ENCODE measurements at places on chromosomes 16 and 17.
A peak's percentile ranks its signal among the peaks of the same experiment; 100 is the strongest.

DNA sequence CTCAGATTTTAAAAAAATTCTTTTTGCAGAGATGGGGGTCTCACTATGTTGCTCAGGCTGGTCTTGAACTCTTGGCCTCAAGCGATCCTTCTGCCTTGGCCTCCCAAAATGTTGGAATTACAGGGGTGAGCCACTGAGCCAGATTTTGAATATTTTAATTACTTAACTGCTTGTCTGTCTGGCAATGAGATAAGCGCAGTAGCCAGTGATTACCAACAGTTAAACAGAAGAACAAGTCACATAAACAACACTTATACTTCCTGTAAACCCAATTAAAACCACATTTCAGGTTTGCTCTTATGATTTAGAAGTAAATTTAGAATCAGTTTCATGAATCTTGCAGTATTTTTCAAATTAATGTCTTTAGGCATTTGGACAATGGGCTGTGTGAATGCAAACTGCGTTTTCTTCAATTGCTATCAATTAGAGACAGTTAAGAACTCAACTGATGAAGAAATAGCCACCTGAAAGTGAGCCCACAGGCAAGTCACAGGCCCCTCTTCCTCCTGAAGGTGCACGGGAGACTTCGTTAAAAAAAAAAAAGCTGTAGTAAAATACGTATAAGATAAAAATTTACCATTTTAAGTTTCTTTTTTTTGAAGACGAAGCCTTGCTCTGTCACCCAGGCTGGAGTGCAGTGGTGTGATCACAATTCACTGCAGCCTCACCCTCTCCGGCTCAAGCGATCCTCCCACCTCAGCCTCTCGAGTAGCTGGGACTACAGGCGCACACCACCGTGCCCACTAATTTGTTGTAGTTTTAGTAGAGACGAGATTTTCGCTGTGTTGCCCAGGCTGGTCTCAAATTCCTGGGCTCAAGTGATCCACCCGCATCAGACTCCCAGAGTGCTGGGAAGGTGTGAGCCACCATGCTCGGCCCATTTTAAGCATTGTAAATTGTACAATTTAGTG, 73.0 kb downstream of the PITPNC1 start:
- no peak for DNase-seq

DNA sequence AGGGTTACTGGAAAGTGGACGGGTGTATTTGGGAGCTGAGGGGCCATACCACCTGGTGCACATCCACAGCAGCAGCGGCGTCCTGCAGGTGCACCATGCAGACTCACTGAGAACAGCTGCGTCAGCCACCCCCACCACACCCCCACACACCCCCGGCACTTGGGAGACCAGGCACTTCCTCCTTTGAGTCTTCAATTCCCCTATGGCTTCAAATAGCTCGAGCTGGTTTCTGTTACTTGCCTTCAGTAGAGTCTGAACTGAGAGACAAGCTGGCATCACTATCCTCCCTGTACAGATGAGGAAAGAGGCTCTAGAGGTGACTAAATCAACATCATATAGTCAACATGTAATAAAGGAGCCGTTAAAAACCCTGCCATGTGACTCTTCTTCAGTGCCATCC, 15.4 kb downstream of the CUEDC1 start:
- no peak for DNase-seq

DNA sequence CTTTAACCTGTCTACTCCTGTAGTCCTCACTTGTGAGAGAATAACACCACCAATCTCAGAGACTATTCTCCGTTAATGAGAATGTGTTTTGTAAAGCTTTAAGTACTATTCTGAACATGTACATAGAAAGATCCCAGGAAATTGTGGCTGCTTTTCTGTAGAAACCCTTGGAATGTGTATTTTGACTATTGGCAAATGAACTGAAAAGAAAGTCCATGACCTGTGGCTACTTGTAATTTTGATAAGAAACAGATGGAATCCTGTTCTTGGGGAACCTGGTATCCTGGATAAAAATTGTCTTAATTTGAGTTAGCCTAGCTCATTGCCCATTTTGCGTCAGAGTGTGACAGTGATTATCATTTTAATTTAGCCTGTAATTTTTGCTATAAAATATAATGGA, 9.1 kb downstream of the CTCF start:
- no peak for DNase-seq

- peak; percentile 91 for DNase-seq
Measured at GRCh38 chr17:29613352-29613837, 9.3 kb downstream of the CORO6 start.

DNA sequence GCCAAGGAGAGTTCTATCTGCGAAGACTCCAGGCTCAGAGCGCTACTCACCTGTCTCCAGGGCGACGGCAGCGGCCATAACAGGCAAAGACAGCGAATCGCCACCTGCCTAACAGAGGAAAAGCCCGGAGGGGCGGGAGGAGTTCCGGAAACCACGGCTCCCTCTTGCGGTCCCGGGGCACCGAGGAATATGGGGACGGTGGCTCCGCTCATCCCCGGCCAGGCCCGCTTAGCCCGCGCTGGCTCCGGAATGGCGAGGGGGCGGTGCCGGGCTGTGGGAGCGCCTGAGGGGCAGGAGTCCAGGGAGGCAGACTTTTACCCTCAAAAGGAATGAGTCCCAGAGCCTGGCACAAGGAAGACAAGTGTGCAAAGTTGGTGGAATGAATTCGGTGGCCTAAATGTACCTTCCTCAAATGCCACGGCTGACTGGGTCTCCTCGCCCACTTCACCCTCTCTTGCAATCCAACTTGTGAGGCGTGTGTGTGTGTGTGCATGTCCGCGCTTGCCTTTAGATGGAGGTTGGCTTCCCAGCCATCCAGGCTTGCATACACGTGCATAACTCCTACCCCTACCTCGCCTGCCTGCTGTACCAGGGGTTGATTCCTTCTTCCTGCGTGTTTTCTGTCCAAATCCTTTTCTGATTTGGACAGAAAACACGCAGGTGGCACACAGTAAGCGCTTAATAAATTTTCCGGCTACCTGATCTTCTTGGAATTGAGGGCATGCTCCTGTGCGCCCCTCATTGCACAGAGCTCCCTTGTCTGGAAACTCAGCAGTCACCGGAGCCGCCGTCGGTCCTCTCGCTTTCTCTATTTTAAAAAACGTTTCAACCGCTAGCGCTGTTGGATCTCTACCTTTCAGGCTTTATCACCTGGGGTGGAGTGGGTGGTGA, 3.5 kb downstream of the C17orf100 start:
- DNase-seq = no peak

GRCh38 chr16:27781981-27782880, 232.3 kb downstream of the KATNIP start:
- DNase-seq = no peak

DNA sequence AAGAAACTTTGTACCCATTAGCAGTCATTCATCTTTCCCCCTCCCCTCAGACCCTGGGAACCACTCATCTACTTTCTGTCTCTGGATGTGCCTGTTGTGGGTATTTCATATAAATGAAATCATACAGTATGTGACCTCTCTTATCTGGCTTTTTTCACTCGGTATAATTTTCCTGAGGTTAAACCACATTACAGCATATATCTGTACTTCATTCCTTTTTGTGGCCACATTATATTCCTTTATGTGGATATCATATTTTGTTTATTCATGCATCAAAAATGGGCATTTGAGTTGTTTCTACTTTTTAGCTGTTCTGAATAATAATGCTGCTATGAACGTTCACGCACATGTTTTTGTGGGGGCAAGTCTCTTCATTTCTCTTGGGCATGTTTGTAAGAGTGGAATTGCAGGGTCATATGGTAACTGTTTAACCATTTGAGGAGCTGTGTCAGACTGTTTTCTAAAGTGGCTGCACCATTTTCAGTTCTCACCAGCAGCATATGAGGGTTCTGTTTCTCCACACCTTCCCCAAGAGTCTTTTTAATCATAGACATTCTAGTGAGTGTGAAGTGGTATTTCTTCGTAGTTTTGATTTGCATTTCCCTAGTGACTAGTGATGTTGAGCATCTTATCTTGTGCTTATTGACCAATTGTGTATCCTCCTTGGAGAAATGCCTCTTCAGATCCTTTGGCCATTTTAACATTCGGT, 3.8 kb downstream of the SNX29 start:
- no peak for DNase-seq

- peak; percentile 79 for DNase-seq
Measured at GRCh38 chr17:48678141-48678971, 44.0 kb downstream of the PRAC1 start.

DNA sequence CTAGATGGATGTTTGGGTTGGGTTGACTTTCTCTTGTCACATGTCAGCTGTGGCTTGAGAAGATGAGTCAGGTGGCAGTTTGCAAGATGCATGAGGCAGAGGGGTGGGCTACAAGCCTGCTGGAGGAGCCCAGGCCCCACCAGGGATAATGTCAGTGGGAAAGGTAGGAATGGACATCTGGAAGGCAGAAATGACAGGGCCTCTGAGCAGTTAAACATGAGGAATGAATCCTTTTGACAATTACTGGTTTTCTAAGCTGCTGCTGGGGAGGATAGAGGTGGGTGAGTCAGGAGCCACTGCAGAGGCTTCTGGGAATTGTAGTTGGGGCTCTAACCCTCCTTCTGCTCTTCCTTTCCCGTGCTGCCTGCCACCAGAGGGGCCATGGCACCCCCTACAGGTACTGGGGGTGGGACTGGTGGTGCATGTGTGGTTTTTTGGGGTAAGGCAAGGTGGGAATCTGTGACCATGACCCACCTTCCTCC, 15.7 kb downstream of the SLC52A1 start:
- peak; percentile 18 for DNase-seq

DNA sequence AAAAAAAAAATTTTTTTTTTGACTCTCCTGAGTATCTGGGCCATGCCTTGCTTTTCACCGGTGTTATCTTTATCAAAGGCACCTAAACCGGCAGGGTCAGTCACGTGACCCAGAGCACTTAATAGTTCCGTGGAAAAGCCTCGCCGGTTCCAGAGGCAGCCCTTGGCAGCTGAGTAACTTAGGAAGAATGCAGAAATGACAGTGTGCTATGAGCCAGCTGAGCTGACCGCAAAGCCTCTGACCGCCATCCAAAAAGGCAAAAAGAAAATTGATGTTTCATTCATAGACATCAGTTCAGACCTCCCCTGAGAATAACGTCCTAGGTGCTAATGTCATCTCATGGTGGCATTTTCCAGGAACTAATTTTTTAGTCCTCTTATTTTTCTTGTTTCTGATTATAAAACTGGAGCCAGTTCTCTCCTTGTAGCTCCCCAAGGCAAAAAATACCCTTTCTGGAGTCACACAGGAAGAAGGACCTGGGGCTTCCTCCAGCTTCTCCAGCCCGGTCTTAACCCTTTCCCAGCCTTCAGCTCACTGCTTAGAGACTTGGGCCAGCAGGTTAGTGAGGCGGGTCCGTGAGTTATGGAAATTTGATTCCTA, 122.6 kb downstream of the SOCS1 start:
- DNase-seq = no peak

DNA sequence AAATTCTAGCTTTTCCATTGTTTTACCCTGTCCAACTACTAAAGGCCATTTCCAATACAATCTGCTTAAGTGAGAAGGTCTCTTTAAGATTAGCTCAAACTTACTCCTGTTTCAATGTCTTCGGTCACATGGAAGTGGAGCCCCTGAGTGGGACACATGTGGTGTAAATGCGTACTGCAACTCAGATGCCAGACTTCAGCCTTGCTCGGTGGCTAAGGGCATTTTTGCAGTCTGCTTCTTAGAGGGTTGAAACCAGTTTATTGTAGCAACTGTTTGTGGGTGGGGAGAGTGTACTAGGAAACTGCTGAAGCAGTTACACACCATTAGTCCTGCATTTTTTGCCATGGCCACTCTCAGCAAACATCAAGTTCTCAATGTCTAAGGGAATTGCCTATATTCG, 140.6 kb downstream of the PARN start:
- peak; percentile 36 for DNase-seq

GRCh38 chr17:74185571-74186185, 17.8 kb upstream of the RPL38 start:
- DNase-seq = no peak

DNA sequence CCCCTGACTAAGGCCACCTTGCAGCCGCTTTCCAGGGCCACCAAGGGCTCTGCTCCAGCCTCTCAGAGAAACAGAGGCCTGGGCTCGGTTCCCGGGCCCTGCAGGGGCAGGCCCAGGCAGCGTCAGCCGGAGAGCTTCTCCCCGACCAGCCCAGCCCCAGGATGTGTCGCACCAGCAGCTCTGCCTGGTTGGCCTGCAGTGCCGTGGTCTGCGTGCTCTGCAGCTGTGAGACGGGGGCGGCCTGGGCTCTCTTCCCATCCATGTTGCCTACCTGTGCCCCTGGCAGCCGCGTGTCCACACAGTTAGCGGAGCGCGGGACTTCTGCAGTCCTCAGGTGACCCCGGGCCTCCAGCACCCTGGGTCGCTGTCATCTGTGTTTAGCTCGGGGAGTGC, 4.8 kb downstream of the IGFALS start:
- no peak for DNase-seq

GRCh38 chr17:67717624-67718324, at the start of gene NOL11:
Gene NOL11 (plus strand): TSS chr17:67717936. CDS start chr17:67717948, 12 bp downstream.
- peak; percentile 90 for DNase-seq

DNA sequence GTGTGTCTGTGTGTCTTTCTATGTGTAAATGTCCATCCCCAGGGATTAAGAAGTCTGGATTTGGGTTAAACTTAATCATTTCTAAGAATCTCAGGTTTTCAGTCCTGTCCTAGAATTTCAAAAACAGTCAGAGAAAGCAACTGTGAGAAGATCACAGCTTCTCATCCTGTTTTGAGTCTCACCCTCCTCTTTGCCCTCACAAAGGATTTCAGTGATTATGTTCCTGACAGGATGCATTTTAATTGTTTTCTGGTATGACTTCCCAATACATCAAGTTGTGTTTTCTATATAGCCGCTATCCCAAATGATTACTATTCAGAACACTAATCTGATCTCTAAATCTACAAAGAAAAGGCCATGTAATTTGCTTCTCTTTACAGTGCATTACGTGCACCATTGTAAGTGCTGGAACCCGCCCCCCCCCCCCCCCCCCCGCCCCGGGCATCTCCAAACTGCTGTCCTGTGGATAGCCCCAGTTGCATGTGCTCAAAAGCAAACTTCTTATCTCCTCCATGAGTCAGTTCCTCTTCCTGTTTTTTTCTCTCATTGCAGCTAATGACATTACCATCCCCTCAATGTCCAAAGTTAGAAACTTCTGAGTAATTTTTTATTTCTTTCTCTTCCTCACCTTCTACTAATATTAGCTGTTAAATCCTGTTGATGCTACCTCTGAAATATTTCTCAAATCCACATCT, 73.9 kb downstream of the CDH13 start:
- no peak for DNase-seq

- DNase-seq = no peak
Measured at GRCh38 chr16:58019866-58020538, 5.6 kb upstream of the MMP15 start.

DNA sequence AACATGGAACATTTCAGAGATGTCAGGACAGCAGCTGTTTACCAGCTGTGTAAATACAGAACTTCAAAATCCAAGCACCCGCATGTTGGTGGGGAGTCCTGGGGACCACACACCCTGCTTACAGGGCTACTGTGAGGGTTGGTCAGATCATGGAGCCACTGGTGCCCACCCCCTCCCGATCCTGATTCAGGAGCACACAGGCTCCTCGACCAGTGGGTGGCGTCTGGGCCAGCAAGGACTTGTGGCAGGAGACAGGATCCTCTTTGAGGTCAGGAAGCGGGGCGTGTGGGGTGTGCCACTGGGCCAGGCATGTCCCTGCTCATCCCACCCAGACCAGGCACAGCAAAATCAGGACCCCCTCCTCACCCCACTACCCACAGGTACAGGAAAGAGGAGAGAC, 83.6 kb downstream of the SDK2 start:
- no peak for DNase-seq
